ENCODE measurements at places on chromosomes 3 and 15.

DNA sequence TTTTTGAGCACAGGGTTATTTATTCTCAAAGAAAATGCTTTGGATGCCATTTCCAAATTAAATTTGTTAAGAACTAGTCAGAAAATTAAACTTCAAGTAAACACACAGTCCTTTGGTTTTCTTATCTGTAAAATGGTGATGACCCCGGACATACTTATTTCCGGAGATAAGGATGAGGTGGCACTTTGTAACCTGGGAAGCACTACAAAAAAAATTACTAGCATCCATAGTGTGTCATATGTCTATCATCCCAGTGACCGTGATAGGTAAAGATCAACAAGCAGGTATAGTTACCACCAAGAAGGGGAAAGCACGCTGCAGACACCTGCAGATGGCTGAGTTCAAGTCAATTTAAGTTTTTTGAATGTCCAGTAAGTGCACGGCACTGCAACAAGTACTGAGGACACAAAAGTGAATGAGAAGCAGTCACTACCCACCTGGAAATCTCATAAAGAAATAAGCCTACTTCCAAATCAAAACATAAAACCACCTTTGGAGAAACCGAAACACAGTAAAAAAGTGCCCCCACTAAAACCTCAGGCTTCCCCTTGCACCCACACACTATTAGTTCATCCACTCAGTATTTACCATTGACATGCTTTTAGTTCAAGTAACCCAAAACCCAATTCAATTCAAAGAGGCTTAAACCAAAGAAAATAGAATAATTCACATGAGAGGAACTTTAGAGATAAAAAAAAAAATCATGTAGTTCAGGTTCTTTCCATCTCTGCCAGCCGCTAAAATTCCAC, 24.6 kb downstream of the SEMA5B start:
- no peak for DNase-seq

DNA sequence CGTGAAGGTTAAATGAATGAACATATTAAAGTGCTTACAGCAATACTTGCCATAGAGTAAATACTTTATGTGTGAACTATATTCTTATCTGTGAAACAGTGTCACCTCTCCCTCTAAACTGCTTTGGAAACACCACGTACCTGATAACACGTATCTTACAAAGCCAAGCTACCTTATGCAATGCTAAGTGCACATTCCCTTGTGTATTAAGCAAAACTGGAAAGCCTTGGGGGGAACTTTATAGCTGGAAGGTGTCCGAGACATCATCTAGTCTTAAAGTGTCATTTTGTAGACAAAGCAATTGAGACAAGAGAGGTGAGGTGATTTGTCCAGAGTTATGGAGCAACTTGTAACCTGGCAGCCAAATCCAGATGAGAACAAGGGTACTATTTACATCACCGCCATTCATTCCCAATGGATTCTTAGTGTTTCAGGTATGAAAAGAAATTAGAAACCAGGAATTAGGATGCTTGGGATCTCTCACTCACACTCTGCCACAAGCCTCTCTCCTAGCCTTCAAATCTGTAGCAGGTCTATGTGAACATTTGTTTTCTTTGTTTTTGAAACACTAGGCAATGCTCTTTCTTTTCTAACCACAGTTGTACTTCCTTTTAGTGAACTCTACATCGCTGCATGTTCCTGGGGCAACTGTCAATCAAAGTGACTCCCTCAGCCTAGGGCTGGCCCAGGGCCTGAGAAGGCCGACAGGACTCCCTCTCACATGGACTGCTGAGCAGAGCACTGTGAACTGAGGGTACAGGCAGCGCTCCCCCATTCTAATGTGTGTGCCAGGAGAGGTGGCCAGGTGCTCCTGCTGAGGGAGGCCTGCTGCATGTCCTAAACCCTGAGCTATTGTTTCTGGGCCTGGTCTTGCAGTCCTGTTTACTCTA, 13.9 kb upstream of the MGLL start:
- no peak for DNase-seq

DNA sequence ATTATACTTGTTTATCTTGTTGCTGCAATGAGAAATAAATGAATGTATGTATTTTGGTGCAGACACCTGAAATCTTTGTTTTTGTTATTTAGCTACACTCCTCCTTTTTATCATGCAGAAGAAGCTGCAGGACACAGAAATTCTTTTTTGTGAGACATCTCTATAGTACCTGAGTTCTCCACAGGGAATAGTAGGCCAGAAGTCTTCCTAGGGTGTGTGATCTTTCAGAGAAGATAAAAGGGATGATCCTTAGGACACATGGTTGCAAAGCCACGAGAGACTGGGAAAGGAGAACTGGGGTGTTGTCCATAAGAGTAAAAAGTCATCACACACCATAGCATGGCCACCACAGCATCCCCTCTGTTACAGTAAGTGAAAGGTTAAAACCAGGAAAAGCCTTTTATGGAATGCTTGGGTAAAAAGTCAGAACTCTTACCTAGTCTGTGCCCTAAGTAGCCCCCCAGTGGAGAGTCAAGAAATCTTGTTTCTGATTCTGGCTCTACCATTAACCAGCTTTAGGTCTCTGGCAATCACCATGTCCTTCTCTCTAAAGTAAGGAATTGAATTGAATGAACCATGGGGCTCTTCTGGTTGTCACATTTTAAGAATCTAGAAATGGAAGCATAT, 31.9 kb upstream of the ADGRG7 start:
- no peak for DNase-seq

DNA sequence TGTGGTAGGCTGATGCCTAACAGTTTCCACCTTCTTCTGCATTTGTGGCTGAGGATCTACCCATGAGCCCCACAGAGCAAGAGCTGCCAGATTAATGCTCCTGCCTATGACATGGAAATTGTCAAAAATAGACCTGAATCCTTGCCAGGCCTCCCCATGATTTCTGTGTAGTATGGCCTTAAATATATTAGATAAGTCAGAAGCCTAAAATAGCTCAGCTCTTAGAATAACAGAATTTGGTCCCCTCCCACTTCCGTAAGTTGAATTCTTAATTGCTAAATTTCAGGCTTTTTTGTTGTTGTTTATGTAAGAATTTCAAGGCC, 129.0 kb downstream of the SERPINI1 start:
- no peak for DNase-seq

DNA sequence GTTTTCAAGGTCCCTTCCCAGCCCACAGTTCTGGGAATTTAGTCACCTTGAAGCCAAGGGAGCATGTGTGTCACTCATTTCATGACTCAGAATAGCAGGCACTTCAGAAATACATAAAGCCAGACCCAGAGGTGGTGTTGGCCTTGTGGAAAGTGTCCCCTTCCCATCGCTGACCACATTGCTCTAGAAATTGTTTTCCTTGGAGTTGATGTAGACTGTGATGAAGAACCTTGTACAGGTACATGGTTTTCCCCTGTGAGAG, 158.8 kb downstream of the SLCO3A1 start:
- no peak for DNase-seq

DNA sequence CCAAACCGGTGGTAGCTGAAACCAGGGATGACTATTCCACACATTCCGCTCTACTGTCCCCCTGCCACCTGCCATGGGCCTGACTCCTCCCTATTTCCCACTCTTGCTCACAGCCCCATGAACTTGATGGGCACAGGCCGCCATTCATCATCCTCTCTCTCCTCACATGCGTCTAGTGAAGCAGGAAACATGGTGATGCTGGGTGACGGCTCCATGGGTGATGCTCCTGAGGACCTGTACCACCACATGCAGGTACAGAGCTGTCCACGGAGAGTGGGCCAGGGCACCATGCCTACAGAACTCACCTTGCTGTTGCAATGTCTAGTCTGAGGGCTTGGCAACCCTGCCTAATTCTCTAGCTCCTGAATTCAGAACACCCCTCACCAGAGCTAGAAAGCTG, 23.3 kb upstream of the MANF start:
- no peak for DNase-seq

DNA sequence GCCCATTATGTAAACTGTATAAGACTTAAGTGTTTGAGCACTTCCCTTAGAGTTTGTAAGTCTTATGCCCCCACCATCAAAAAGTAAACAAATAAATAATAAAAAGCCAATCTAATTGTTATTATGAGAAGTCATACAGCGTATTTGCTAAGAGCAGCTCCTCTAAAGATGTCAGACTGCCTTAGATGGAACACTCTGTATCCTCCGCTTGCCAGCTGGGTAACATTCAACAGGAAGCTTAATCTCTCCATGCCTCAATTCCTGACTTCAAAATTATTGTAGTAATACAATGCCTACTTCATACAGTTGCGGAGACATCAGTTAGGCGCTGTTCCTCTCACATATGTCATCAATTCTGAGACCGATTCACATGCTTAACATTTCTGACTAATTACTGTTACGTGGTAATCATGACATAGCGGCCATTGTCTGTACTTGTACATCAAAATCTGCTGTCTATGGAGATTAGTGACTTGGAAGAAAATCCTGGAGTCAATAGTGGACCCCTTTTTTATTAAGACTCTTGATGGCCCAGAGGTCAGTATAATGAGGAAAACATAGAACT, 417.7 kb downstream of the LPP start:
- no peak for DNase-seq

DNA sequence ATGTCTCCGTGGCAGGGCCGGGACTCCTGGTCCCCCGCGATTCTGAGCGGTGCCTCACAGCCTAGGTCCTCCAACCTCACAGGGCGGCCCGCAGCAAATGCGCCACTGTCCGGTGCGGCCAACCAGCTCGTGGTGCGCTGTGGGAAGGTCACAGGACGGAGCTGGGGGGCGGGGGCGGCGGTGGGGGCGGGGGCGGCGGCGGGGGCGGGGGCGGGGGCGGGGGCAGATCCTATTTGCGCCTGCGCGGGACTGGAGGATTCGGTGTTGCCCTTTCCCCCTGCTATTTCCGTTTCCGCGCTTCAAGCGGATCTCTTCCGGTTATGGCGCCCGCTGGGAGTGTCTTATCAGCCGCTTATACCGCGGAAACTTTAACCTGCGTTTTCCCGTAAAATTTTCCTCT, 106.7 kb upstream of the SNRPN start:
- DNase-seq = peak; percentile 89

DNA sequence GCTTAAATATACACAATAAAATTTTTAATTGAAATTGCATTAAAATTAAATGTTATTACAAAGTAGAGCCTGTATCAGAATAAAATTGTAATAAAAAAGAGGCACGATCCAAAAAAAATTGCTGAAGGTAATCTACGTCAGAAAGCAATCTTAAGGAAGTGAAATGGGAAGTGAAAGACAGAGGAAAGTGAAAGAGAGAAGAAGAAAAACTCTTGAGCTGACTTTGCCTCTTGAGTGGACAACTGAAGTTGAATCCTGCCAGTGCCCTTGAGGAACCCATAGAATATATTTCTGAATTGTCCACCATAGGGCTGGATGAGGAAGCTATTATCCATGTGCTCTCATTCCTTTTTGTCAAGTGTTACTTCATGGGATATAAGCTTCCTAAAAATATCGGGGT, 285.1 kb upstream of the STAC start:
- no peak for DNase-seq

- no peak for DNase-seq
Observed at GRCh38 chr15:75112848-75113492, 88.7 kb upstream of the C15orf39 start.

- DNase-seq = no peak
Observed at GRCh38 chr3:13550423-13550690, 1.4 kb downstream of the FBLN2 start.

DNA sequence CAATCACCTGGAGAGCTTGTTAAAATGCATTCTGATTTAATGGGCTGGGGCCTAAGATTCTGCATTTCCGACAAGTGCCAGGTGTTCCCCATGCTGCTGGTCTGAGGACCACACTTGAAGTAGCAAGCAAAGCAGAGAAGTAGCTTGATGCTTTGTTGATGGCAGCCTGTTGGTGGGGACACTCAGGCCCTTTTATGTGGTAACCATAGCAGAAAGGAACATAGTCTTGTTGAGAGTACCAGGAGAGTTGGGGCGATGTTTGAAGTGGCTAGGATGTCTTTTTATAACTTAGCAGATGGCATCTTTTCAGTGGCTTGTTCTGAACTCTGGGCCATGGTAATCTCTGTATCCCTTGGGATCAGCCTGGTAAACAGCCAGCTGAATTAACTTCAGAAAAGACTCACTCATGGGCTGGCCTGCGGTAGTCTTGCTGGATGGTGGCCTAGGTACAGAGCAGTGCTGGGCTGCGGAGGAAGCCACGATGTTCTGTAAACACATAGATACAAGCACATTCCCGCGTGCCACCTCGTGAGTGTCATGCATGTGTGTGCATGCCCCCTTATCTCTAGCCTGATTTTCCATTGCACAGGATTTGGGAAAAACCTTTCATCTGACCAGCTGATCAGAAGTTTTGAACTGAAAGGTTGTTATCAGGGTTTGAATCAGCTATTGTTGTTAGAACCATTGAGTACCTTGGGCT, 292.4 kb upstream of the LRRFIP2 start:
- peak; percentile 42 for DNase-seq

GRCh38 chr3:44208568-44208967, 33.1 kb upstream of the TOPAZ1 start:
- DNase-seq = no peak

GRCh38 chr3:55683666-55684270, 196.7 kb upstream of the WNT5A start:
- DNase-seq = peak; percentile 37

- DNase-seq = no peak
Observed at GRCh38 chr3:139378587-139379241, 10.7 kb downstream of the COPB2 start.

GRCh38 chr3:12579905-12580304, 23.0 kb downstream of the MKRN2 start:
- DNase-seq = no peak

Data from tongue (tissue), 3 donors.